Keratinocyte (primary cell): ENCODE measurements at places on chromosomes 16 and 17.

DNA sequence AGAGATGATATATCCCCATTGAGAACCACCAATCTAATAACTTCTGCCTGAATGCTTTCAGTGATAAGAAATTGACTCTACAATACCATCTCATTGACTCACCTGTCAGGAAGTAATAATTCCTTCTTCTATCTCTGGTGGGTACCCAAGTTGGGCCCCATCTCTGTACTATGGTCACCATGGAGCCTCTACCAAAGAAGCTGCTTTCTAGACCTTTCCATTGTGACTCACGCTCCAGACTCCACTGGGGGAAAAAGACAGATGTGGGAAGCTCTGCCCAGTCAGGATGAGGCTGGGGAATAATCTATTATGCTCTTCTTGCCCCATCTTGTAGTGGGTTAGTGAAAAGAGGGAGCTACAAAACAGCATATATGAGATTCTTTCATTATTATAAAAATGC, 100.4 kb downstream of the COPRS start:
- no peak for DNase-seq

- no peak for DNase-seq
These were observed 2.3 kb upstream of the KCNJ16 start for GRCh38 chr17:70072546-70073309.

GRCh38 chr16:47258874-47259461, 115.2 kb upstream of the NETO2 start:
- DNase-seq: no peak

DNA sequence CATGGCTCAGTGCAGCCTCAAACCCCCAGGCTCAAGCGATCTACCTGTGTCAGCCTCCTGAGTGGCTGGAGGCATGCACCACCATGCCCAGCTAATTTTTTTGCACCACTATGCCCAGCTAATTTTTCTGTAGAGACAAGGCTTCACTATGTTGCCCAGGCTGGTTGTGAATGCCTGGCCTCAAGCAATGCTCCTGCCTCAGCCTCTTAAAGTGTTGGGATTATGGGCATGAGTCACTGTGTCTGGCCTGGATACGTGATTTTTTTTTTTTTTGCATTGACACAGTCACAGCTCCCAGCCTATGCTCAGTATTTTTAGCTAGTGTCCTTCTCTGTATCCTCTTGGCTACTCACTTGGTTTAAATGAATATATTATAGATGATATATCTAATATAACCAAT, 377.0 kb upstream of the TNRC6C start:
- DNase-seq: peak; percentile 49

DNA sequence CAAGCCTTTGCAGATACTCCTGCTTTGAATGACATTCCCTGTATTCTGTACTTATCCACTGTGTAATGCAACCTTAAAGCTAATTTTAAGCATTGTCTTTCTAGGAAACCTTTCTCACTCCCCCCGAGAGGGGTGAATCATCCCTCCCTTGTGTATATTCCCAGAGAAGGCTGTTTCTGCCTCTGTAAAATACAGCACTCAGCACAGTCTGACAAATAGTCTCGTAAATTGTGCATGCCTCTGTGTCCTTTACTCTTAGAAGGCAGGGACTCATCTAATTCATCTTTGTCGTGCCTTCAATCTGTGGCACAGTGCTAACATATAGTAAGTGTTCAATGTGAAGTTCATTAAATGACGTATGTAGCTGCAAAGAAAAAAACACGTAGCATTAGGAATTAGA, 200.7 kb downstream of the CA10 start:
- DNase-seq: no peak

DNA sequence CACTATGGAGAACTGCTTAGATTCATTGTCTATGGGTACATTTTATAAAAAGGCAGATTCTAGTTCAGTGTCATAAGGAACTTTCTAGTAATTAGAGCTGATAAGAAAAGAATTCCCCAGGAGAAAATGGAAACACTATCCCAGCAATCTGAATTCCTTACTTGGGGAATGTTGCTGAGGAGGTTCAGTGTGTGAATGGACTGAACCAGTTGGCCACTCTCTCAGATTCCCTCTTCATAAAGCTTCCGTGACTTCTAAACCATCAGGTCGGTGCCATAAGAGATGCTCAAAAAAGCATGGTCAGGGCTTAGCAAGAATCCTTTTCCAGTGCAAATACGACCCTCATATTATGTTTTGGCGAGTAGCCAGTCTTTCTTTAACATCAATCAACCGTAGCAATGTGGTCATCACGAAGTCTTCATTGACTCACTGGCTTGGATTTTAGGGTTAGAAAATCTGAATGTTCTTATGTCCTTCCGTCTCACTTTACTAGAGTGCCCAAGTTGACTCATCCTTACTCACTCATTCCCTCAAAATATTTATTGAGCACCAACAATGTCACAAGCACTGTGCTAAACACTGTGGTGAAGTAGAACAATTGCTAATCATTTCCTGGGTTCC, 102.7 kb upstream of the HLF start:
- DNase-seq: peak; percentile 75

- no peak for DNase-seq
These were observed 4.3 kb upstream of the C16orf92 start for GRCh38 chr16:30018731-30019158.

DNA sequence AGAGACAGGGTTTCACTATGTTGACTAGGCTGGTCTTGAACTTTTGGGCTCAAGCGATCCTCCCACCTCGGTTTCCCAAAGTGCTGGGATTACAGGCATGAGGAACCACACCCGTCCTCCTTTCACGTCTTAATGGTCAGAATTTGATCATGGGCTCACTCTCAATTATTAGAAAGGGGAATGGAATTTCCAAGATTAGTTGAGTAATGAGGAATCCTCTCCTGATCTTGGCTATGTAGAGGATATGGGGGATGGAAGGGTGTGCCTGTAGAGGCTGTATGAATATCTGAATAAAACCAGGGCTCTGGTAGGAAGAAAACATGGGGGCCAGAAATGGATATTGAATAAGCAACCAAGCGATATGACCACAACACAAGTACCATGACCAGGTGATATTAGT, 25.9 kb upstream of the SMURF2 start:
- no peak for DNase-seq

GRCh38 chr16:87550495-87550961, 51.8 kb upstream of the JPH3 start:
- DNase-seq: no peak

- DNase-seq: no peak
These were observed 606.4 kb upstream of the CDH8 start for GRCh38 chr16:62642677-62643076.

- no peak for DNase-seq
These were observed 593 bp upstream of the WDR45B start for GRCh38 chr17:82648742-82649331.

- no peak for DNase-seq
These were observed 394.2 kb upstream of the PMFBP1 start for GRCh38 chr16:72566174-72566573.

DNA sequence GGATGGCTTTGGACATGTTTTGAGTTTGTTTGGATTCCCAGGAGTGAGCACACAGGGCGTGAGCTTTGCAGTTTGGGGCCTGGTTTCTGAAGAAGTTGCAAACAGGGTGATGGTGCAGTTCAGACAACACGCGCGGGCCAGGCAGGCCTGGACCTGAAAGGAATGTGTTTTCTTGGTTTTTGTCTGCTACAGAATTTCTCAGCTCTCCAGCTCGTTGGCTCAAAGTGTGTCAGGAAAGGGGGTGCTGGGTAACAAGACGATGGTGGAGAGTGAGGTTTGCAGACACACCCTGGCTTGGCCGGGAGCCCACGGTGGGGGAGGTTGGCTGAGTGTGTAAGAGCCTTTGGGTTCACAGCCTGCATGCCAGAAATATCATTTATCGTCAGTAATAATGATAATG, 82.3 kb downstream of the CMIP start:
- DNase-seq: peak; percentile 98

DNA sequence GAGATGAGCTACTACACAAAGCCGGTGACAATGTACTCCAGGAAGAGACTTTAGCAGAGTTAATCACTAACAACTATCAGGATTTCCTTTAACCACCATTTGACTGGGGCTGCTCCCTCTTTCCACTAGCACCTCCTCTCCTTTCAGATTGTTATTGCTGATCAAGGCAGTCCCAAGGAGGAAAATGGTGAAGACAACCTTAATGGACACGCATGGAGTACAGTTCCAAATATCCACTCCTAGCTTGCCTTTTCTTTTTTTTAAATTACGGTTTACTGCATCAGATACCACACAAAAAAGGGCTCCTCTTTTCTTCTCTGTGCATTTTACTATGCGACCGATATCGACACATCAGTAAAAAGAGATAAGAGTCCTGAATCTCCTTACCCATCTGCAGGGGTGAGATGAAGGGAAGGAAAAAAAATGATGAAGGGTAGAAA, 30.9 kb downstream of the FAM222B start:
- no peak for DNase-seq

DNA sequence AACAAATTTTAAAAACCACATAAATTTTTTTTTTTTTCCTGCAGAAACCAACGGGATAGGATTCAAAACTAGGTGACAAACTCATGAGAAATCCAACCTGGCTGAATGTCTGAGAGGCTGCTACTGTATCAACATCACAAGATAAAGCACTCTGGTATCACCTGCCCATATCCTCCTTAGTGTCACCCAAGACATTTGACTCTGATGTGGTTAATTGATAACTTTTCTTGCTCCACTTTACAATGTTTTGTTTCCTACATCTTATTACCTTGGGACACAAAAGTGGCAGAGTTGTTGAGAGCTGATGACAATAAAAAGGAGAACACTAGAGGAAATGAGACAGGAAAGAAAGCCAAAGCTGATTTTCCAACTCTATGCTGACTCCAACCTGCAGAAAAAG, 4.0 kb upstream of the FBXL20 start:
- no peak for DNase-seq

DNA sequence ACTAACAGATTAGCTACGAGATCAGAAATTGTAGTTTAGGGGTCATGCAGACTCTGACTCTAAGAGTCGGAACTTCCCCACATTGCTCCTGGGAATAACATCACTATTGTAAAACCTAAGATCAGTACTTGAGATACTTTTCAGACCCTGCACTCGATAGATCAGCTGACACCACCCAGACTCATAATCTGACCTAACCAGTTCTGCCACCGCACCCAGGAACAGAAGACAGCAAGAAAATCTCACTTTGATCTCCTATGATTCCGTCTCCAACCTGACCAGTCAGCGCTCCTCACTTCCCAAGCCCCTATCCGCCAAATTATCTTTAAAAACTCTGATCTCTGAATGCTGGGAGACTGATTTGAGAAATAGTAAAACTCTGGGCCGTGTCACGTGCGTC, 27.2 kb upstream of the ASGR2 start:
- DNase-seq: no peak

DNA sequence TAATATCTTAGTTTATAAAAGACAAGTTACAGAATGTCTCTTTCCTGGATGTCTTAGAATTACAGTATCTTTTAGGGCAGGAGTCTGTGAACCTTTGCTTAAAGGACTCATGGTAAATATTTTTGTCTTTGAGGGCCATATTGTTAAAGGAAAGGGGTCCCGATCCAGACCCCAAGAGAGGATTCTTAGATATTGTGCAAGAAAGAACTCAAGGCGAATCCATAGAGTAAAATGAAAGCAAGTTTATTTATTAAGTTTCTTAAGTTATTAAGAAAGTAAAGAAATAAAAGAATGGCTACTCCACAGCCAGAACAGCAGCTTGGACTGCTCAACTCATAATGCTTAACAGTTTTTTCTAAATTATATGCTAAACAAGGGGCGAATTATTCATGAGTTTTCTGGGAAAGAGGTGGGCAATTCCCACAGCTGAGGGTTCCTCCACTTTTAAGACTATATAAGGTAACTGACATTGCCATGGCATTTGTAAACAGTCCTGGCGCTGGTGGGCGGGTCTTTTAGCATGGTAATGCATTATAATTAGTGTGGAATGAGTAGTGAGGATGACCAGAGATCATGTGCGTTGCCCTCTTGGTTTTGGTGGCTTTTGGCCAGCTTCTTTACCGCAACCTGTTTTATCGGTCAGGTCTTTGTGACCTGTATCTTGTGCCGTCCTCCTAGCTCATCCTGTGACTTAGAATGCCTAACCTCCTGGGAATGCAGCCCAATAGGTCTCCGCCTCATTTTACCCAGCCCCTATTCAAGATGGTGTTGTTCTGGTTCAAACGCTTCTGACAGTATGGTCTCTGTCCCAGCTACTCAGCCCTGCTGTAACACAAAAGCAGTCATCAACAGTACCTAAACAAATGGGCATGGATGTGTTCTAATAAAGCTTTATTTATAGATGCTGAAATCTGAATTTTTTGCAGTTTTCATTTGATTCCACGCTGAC, 53.2 kb downstream of the BMERB1 start:
- no peak for DNase-seq

GRCh38 chr17:43444223-43445008, 39.4 kb upstream of the DHX8 start:
- no peak for DNase-seq

GRCh38 chr17:48011405-48012150, 26.0 kb downstream of the COPZ2 start:
- DNase-seq: no peak

- no peak for DNase-seq
These were observed 1.5 kb downstream of the GEMIN4 start for GRCh38 chr17:750431-751037.

GRCh38 chr16:51072591-51072990, 78.5 kb downstream of the SALL1 start:
- DNase-seq: no peak

- no peak for DNase-seq
These were observed 21.1 kb upstream of the ZNF629 start for GRCh38 chr16:30808146-30808545.

GRCh38 chr16:68275611-68276191, 11.4 kb downstream of the SLC7A6 start:
- DNase-seq: no peak

- no peak for DNase-seq
These were observed 216.9 kb upstream of the GSE1 start for GRCh38 chr16:85395913-85396878.

GRCh38 chr17:49775546-49776260, 11.8 kb upstream of the FAM117A start:
- DNase-seq: no peak

DNA sequence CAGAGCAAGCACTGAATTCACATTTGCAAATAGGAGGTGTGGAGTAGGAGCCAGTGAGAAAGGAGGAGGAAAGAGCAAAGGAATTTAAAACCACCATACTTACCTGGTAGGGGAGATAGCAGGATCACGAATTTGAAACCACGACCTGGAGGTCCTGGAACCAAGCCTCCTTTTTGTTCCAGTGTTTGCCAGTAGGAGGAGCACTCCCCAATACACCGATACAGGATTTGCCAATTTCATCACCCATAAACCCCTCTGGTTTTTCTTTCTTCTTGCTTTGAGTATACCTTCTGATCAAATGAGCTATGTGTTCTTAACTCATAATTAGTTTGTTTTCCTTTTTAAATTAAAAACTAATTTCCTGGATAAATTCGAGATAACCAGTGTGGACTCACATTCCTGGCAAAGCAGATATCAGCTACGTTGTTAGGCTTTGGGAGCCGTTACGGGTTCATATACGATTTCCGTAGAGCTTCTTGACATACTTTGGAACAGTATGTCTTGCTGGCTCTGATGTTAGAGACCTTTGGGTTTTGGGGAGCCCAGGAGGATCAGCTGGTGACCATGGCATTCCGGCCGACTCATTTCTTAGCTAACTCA, 22.7 kb downstream of the BCO1 start:
- no peak for DNase-seq
